ENCODE measurements at places on chromosomes 6 and 20.

DNA sequence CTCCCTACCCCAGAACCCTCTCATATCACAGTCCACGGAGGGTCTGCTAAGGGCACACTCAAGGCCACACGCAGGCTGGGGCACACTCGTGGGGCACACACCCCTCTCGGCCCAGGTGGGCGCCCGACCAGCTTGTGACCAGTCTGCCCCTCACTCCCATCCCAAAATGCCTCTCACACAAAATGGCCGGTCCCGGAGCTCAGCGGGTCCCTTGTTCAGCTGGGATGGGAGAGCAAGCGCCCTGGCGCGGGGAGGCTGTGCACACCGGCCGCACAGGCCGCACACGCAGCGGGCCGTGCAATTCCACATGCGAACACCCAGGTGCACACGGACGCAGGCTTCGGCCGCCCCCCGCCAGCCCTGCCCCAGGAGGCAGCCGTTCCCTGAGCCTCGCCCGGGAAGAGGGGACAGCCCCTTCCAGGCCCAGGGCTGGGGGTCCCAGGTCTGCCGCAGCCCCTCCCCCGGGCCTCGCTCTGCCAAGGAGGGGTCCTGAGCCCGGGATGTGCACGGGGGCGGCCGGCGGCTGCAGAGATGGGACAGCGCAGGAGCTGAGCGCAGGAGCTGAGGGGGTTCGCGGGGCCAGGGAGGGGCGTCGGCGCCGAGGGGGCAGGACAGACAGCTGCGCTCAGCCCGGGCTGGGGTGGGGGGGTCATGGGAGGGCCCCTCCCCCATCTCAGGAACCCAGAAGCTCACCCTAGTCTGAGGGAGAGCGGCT is 1.3 kb downstream of the KCNQ2 start:
- DNase-seq, result no peak

- DNase-seq, result peak; percentile 38
Observed at GRCh38 chr6:25278914-25279747, at the start of gene CARMIL1. TSS of gene CARMIL1 (plus strand) at chr6:25279374. CDS start at chr6:25279796, 422 bp downstream.

- no peak for DNase-seq
Observed at GRCh38 chr20:34231634-34232033, 9.6 kb upstream of the ASIP start.

DNA sequence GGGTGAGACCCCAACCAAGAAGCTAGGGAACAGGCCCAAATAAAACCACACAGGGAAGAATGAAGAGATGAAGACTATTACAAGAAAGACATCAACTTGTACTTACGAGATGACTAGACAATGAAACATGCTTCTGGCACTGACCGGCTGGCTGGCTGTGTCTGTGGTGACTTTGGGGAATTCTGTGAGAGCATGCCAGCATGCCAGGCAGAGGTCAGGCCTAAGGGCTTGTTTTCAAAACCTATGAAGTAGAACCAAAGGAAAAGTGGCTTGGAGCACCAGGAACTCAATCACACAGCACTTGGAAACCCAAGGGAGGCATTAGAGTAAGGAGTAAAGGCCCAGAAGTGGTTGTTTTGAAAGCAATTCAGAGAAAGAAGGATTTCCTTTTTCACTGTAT is 28.4 kb upstream of the GSTA3 start:
- no peak for DNase-seq

DNA sequence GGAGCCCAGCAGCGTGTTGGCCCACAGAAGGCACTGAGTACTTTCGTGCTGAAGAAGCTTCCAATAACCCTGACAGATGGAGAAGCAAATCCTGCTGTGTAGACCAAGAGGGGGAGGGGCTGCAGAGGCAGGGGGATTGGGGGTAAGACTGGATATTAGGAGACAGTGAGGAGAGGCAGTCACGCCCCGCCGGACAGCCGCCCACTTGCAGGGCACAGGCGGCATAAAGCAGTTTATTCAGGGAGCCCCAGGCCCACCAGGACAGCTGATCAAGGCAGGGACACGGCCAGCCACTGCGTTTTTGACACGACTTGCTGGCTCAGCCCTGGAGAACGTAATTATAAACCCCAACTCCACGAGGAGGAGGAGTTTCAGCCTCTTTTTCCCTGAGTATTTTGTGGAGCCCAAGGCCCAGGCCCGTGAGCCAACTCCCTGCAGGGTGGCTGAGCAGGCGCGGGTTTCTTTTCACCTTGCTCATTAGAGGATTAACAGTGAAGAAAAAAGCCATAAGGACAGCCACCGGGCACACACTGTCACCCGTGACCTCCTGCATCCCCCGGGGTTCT is 177.9 kb downstream of the TFAP2C start:
- no peak for DNase-seq

- DNase-seq, result no peak
Observed at GRCh38 chr6:165723326-165723725, 60.3 kb upstream of the PDE10A start.

GRCh38 chr6:90397047-90397446 is 100.4 kb upstream of the BACH2 start:
- DNase-seq, result no peak

GRCh38 chr20:45300961-45301360 is 5.7 kb upstream of the RBPJL start:
- no peak for DNase-seq

DNA sequence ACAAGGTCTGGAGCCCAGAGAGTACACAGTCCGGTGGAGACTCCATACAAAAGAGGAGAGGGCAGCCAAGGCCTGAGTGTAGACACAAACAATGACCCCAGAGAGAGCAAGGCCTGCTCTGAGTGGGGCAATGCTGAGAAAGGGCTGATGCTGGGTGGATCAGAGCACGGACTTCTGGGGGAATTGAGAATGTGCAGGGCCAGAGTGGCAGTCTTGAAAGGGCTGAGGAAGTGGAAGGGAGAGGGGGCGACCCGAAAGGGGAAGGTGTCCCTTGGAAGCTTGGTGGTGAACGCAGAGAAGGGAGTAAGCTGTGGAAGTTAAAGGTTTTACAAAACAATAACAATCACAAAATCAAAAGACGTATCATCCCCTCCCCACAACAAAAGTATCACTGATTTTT is 12.0 kb upstream of the GRM4 start:
- DNase-seq, result no peak

Data from stimulated activated CD8-positive, alpha-beta memory T cell treated with anti-CD3 and anti-CD28 coated beads, Interleukin-7, amount 100 ng/mL, for 1 hour (primary cell).